ENCODE measurements at places on chromosomes 16 and 17.

DNA sequence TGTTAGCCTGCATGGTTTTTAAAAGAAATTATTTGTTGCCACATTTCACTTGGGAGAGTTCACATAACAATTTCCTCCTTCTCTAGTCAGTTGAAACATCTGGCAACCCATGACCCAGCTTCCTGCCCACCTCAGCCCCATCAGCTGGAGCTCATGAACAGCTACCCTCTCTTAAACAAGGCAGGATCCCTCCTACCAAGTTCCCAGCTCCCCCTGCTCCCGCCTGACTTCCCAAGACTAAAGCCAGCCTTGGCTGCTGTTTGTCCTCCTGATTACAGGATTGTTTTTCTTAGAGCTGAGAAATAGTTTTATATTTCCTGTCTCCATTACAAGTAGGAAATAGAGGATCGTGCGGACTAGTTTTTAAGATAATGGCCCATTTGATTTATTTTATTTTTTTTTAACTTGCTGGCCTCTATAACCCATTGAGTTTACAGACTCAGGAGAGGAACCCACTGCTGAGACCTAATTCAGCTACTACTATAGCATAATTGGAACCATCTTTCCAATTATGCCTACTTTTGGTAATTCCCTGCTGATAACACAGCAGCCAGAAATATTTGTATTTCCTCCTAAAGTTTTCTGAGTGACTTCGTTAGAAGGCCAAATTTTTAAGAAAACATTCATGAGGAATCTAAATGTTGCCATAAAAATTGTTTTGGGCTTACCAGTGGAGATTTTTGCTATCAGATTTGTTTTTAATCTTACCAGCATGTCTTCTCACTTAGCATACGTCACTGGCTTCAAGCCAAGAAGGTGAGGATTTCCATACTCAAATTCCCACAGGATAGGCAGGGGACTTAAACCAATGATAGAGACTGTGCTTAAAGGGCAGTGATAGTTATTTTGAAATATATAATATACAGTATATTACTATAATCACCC, 90.0 kb downstream of the ELAC2 start:
- DNase-seq = no peak

DNA sequence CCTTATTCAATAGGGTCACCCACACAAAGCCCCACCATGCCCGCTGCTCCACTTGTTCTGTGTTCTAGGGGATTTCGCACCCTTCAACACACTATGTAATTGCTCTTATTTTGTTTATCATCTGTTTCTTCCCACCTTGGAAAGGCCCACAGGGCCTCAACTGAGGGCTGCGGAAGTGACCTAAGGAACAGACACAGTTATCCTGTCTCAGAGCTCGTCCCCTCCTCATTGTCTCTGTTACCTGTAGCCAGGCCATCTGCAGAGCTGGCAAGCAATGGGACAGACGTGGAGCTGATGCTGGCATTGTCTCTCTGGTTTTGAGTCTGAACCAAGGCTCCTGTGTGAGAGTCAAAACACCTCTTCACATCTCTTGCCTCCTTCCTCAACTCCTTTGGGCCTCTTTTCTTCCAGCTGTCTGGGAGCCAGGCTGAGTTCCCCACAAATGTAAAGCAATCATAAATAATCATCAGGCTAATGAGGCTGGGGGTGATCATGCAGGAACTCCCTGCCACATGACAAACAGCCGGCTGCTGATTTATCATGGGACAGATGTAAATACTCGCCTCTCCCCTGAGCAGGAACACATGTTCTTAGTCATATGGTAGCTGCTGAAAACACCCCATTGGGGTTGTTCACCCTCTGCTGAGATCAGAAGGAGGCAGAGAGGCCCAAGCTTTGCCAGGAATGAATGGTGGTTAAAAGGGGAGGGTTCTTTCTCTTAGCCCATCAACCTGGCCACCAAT, 71.9 kb downstream of the AXIN2 start:
- no peak for DNase-seq

- DNase-seq = no peak
These were observed 641.3 kb downstream of the KCNJ2 start for GRCh38 chr17:70810609-70811008.

GRCh38 chr16:49009204-49009603, 272.4 kb downstream of the CBLN1 start:
- no peak for DNase-seq

DNA sequence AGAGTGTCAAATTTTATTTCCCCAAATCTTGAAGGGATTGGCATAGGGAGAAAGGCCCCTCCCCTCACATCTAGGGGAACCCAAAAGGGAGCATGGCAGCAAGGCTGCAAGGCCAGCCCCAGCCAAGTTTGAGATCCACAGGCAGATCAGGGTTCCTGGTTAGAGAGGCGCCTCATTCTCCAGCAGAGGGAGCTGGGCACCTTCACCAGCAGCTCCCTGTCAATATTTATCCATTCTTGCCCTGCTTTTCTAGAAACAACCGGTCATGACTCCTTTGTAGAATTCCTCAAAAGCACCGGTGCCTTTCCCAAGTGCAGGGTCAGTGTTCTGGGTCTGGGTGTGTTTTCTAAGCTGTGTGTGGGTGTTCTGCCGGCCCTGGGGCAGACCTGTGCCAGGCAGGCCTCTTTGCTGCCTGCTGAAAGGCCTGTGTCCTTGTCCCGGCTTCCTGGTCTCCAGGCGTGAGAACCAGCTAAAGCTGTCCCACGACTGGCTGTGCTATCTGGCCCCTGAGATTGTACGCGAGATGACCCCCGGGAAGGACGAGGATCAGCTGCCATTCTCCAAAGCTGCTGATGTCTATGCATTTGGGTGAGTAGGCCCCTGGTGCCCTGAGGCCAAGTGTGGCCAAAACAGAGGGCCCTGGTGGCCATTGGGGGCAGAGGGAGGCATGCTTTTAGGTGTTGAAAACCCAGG, 21.2 kb upstream of the LGALS9 start:
- no peak for DNase-seq

DNA sequence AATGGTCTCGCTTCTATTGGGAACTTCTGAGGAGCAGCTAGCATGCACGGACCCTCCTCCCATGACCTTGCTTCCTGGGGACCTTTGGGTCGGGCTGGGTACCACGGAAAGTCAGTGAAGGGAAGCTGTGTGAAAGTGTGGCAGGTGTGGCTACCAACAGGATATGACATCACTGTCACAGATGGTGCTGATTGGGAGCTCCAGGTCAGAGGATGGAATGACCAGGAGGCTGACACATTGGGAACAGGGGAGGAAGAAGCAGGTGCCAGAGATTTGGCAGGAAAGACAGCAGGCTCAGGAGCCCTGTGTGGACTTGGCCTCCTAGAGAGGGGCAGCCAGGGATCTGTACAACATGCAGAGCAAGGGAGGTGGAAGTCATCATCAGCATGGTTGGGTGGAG, 34.0 kb downstream of the CPNE2 start:
- DNase-seq = no peak

GRCh38 chr17:16037636-16038035, 38.0 kb downstream of the TTC19 start:
- no peak for DNase-seq

- DNase-seq = no peak
These were observed 150.8 kb downstream of the CYB561 start for GRCh38 chr17:63295288-63295687.

- no peak for DNase-seq
These were observed 245.3 kb downstream of the BCAS3 start for GRCh38 chr17:60923000-60923399.

DNA sequence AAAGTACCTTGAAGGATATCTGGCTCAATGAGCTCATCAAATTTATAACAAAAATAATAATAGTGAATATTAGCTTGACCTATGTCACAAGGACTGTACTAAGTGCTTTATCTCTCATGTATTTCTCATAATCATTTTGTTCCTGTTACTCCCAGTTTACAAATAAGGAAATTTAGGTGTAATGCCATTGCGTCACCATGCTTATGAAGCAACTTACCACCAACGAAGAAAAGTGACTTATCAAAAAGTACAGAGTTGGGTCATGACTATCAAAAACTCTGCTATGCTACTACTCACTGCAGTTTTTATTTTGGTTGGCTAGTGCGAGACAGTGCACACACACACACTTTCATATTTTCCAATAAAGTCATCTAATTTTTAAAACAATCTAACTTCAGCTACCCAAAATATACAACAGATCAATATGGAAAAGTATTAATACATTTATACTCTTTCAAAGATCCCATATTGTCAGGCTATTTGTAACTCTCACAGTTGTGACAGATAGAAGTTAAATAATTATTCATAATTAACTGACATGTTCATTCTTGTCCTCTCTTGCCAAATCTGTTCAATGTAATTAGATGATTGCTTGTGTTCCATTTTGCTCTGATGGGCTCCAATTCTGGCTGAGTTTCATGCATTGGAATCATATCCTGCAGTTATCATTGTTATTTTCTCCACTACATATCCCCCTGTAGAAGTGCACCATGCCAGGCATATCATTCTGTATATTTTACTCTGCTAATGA, 119.4 kb downstream of the KCNJ2 start:
- DNase-seq = no peak

DNA sequence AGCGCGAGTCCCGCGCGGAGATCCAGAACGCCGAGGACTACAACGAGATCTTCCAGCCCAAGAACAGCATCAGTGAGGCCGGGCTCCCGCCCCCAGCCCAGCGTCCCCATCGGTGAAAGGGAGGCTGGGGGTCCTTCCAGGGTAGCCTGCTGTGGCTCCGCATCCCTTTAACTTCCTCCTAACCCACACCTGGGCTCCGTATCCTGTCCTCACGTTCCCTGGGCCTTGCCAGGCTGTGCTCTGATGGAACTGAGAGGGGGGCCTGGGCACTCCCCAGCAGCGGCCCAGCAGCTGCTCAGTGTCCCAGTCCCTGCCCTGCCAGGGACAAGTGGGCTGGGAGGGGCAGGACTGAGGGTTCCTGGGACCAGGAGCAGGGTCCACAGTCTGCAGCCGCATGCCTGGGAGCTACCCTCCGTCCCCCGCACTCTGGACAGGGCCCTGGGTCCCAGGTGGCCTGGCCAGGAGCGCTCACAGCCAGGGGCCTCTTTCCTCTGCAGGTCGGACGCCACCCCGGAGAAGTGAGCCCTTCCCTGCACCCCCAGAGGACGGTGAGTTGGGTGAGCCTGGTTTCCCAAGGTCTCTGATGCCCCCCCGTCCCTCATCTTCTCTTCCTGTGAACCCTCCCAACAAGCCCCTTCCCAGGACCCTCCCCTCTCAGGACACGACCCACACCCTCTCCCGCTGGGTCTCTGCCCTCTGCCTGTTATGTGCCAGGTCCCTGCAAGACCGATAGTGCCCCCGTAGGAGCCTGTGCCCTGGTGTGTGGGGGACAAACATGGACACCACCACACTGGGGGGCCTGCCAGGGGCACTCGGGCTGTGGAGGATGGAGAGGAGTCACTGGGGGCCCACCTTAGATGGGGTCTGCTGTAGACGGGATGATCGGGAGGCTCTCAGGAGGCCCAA, 18.1 kb downstream of the KATNB1 start:
- DNase-seq = no peak

DNA sequence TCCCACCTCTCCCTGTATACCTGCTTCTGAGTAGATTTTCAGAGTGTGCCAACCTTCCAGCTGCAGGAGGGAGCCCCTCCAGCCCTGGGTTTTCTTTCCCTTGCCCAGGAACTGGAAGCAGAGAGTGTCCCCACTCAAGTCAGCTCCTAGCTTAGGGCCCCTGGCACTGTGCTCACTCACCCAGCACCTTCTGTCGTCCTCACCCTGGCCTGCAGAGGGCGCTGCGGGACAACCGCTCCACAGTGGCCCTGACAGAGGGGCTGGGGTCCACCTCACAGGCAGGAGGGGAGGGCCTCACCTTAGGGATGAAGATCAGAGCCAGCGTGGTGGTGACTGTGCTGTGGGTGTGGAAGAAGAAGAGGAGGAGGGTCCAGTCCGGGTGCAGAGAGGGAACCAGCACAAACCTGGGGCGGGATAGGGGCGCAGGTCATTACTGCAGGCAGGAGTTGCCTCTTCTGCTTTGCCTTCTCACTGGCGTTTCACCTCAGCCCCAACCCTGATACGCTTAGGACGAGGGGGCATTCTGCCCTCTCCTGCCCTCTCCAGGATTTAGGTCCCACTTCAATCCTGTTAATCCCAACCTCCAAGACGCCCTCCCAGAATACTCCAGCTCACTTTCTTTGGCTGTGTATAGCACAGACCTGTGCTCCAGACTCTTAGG, 10.0 kb downstream of the GPR179 start:
- DNase-seq = no peak

DNA sequence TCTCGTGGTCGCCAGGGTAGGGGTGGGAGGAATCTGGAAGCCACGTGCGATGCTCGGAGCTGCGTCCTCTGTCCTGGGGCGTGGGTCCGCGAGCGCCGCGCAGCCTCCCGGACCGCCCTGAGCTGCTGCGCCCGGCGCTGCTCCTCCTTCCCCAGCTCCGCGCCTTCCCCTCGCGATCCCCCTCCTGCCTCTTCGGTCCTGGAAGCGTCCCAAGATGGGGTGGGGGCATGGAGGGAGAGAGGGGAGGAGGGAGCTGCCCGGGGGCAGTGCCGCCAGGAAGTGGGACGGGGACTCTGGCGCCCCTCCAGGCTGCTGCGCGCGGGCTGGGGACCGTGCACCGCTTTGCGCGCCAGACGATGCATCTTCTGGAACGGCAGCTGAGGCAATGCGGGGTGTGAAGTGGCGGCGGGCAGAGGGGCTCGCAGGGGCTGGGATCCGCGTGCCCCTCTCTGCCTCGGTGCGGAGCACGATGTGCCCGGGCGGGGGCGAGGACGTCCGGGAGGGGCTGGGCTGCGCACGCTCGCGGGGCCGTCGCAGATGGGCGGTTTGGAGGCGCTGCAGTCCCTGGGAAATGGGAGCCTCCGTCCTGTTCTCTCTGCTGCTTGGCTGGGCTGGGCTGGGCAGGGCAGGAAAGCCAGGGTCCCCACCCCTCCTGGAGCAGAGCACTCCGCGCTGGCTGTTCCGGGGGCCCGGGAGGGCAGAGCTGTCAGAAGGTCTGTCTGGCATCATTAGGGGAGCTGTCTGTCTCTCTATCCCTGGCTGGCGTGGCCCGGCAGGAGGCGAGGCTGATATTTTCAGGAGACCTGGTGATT, 388.0 kb downstream of the SEC14L1 start:
- no peak for DNase-seq

DNA sequence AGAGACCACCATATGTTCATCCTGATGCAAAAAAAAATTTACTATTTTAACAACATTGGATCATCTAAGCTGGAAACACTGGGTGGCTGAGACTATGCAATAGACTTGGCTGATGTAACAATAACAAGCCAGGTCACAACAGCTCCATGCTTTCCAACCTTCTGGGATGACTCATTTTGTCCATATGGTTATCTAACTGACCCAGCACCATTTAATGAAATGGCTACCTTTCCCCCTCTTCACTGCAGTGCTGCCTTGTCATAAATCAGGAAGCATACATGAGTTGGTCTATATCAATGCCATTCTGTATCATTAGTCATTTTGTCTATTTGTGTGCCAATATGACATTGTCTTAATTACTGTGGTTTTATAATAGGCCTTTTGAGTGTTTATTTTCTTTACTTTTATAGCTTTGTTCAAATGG, 217.6 kb upstream of the KCNJ16 start:
- no peak for DNase-seq

- DNase-seq = no peak
These were observed 82.6 kb downstream of the CACNG1 start for GRCh38 chr17:67126983-67127382.

Data from breast epithelium (tissue), 4 donors.